ENCODE measurements at places on chromosomes 7 and 10.
A peak's percentile ranks its signal among the peaks of the same experiment; 100 is the strongest.

GRCh38 chr7:159280008-159280407 is 135.3 kb upstream of the VIPR2 start:
- no peak for DNase-seq

- DNase-seq, result no peak
These were observed 11.5 kb upstream of the STN1 start for GRCh38 chr10:103929381-103929921.

GRCh38 chr7:130009848-130010688 is 41.1 kb downstream of the ZC3HC1 start:
- peak; percentile 49 for DNase-seq

DNA sequence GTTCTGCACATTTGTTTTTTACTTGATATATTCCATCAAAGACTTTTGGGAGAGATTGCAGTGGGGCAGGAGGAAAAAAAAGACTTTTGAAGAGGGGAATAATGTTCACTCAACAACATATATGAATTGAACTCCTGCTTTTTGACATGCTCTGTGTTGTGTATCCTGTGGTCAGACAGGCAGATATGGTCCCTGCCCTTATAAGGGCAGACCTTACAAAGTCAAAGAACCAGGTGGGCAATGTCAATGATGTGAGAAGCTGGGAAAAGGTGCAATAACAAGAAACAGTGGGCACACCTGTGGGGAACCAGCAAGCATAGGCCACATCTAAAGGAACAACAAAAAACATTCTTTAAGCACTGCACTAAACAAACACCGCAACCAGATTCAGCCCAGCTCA is 8.2 kb downstream of the AIFM2 start:
- DNase-seq, result no peak

- no peak for DNase-seq
These were observed 96.4 kb downstream of the PRKG1 start for GRCh38 chr10:51170518-51171245.

DNA sequence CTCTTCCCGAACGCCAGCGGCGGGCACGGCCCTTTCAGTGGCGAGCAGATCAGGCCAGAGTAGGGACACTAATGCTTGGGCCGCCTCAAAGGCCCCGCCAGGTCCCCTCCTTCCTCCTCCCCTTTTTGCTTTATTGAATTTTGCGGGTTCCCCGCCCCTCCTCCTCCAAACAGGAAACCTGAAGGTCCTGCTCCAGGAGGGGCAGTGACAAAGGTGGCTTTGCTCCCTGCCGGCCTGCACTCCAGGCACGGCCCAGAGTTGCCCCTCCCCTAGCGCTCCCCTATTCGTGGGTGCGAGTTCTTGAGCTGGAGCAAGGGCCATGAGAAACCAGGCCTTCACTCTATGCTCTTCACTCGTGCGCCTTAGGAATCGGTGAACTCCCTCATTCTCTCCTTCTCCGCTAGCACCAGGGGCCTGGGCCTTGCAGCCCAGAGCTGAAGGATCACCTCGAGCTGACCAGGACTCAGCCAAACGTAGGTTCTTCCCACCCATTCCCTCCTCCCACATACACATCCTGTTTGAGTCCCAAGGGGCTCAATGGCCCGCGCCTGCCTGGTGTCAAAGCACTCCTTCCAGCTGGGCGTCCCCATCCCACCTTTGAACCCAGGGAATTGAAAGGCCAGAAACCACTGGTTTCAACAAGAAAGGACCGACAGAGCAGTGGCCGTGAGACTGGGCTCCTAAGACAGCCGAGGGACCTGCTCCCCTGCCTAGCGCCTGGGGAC is 619 bp upstream of the HOXA6 start:
- no peak for DNase-seq

DNA sequence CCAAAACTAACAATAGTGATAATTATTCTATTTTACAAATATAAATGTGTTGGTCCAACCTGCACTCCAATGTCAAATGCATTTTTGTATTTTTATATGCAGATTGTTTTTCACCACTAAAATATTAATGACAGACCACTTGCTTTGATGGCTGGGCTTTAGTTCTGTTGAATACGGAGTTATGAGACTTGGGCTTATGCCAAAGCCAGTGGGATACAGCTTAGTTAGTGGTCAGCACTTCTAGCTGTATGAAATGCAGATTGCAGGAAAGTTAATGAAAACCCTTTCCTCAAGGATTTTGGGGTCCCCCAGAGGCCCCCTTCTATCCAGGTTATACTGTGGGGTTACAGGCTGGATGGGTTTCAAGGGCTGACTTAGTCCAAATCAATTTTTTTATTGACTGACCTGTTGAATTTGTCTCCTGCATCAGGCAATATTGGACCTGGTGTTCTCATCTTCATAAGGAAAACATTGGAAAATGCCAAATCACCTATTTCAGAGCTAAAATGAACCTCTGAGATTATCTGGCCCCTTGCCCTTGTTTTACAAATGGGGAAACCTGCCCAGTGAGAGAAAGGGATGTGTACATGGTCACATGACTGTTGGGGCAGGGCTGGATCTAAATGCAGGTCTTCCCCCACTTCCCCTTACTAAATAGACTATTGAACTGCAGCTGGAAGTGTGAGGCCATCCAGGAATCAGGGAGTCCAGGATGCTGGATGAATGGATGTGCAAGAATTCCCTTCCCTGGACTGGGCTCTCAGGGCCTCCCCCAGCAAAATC is 1085.3 kb downstream of the KCNMA1 start:
- DNase-seq, result no peak

- DNase-seq, result no peak
These were observed 324.0 kb downstream of the LHFPL3 start for GRCh38 chr7:104652434-104652833.

DNA sequence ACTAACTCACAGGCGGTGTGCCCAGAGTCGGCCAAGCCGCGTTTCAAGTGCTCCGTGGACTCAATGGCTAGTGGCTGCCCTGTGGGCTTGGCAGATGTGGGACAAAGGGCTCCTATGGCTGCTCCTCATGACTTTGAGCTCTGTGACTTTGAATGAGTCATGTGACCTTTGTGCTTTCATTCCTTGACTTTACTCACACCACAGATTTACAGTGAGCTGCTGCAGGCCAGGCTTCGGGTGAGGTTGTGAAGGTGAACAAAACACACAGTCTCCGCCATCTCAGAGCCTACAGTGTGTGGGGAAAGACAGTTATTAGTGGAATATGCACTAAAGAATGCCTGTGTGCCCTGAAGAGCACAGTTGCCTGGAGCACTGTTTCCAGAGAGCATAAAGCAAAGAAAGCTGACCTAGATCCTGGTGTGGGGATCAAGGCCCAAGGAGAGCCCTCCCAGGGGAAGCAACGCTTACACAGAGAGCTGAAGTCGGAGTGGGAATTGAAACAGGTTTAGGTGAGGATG is 29.7 kb upstream of the PLEKHA1 start:
- no peak for DNase-seq

- DNase-seq, result no peak
These were observed 41.1 kb downstream of the TMEM270 start for GRCh38 chr7:73901823-73902597.

DNA sequence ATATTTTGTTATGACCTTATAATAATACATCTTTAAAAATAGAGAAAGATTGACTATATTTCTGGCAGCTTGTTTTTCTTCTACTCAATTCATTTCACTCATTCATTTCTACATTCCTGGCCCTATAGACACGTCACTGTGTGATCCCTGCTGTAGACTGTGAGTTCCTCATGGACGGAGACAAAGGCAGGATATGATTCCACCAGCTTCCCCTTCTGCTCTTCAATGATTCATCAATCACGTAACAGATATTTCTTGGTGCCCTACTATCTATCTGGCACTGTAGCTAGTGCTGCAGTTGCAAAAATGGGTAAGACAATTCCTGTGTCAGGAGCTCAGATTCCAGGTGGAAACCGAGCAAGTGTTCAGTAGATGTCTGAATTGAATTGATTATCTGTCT is 415.0 kb downstream of the SFMBT2 start:
- DNase-seq, result no peak

DNA sequence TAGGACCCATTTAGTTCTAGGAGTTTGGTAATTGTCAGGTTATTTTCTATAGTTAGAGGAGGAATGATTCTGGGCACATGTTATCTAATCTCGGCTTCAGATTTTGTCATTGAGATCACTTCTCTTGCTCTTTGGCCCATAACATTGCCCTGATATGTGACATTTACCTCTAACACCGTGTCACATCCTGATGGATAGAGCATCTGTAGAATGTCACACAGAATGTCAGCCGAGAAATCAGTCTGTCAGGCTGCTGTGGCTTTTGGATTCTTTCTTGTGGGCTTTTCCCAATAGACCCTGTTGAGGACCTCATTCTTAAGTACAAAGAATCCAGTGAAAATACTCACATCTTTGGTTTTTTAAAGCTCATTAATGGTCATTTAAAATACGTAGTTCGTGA is 142.4 kb downstream of the LRRC4 start:
- DNase-seq, result no peak

GRCh38 chr7:77482015-77482414 is 55.1 kb upstream of the PTPN12 start:
- DNase-seq, result no peak

GRCh38 chr7:137846827-137847567 is at the start of gene DGKI:
DGKI (minus strand) TSS chr7:137846974.
- no peak for DNase-seq

- DNase-seq, result no peak
These were observed 14.6 kb upstream of the ZEB1 start for GRCh38 chr10:31304291-31304970.

DNA sequence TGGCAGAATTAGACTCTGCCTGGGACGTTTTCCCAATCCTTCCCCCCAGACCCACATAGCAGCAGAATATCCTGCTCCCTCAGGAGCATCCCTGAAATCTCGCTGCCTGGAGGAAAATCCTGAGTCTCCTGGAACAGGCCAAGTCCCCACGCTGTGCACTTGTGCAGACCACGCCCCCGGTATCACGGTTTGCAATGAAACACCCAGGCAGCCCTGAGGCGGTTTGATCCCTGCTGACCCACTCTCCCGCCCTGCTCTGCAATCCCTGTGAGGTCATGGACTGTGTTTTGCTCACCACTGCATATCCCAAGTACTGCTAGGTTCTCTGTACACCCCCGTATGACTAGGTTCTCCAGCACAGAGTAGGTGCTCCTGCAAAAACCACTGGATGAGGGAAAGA is 411.8 kb upstream of the MGMT start:
- DNase-seq, result no peak

DNA sequence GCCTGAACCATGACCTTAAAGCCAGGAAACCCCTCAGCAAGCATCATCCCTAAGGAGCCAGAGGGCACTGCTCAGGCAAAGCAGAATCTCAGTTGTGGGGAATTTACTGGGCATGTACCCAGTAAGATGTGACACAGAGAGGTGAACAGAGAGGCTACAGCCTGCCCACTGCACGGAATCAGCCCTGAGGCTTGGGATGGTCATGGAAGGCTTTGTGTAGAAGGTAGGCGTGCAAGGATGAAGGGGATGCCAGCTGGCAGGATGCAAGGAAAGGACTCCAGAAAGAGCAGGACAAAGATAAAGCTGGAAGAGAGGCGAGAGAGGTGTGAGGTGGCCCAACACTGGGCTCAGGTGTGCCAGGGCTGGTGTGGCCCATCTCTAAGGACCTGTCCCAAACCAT is 2.4 kb upstream of the AIFM2 start:
- no peak for DNase-seq

DNA sequence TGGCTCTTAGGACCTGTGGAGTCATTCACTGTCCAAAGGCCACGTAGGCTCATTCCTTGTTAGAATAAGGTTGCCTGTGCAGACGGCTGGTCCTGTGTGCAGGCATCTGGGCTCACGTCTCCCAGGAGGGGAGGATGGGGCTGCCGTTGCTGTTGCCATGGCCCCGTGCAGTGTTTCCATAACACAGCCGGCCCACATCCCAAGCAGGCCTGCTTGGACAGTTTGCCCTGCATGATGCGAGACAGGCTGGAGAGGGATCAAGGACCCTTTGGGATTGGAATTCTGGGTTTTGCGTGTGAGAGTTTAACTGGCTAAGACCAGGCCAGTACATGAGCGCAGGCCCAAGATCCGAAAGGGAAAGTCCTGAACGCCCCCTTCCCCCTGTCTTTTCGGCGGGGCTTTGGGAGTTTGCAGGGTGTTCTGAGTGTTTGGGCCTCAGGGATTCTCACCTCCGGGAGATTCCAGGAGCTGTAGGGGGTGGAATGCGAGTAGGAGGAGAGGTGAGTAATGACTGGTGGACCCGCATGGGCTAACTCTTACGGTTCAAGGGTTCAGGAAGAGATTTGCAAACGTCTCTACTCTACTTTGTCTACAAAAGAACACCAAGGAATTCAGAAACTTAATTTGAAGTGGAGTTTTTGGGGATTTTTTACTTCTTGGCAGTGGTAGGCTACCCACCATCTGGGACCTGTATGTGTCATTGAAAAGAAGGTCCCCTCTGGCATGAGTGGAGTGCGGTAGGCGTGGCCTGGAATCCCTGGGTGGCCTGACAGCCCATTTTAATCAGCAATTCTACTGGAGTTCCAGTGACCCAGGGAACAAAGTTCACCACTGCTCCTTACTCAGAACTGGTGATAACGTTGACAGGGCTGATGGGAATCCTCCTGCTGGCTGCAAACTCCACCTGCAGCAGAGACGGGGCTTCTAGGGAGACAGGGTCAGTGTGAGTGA is 125.4 kb downstream of the ITIH5 start:
- DNase-seq, result no peak

DNA sequence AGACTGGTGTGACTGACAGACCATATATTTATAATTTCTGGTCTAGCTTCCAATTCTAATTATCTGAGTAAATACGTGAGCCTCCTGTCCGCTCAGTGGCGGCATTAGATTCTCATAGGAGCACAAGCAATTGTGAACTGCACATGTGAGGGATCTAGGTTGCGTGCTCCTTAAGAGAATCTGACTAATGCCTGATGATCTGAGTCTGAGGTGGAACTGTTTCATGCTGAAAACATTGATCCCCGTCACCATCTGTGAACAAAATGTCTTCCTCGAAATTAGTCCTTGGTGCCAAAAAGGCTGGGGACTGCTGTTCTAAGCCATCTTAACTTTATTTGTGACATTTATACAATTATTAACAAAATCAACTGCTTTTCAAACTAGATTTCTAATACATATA is 164.7 kb upstream of the MEOX2 start:
- DNase-seq, result no peak

- no peak for DNase-seq
These were observed 5.2 kb upstream of the MYH16 start for GRCh38 chr7:99267481-99267840.

- DNase-seq, result no peak
These were observed 130.4 kb upstream of the AUTS2 start for GRCh38 chr7:69467826-69468225.

- no peak for DNase-seq
These were observed 7.5 kb downstream of the SAMD9L start for GRCh38 chr7:93140582-93141191.

GRCh38 chr10:100349087-100349486 is 2.1 kb downstream of the SCD start:
- DNase-seq, result no peak

All from activated T-cell treated with anti-CD3 and anti-CD28 coated beads, Interleukin-2, amount 50 U/mL, for 48 hours (primary cell).